ENCODE measurements at places on chromosomes 3 and 15.

- peak; percentile 63 for DNase-seq
Measured at GRCh38 chr3:169147238-169148008, 516.1 kb downstream of the MECOM start.

DNA sequence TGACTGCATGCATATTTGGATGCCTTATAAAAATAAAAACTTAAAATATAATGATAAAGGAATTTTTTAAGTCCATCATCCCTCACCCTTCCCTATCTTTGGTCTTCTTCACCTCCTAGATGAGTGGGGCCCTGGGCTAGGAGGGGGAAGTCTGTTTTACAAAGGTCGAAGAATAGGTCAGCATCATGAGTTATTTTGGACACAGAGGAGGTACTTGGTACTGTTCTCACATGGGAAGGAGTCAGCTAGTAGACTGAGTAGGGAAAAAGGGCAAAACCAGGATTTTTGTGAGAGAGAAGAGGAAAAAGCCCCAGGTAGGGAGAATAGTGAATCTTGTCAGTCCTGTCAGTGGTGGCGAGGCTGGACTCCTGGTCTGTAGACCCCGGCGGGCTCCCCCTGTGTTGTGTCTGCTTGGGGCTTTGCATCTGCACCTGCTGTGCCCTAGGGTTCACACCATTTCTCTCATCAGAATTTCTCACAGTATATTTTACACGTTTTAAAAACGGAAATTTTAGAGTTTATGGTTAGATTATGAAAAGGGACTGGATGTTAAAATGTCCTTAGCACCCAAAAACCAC lies 17.2 kb downstream of the GCSAM start:
- DNase-seq, result no peak

- DNase-seq, result no peak
Measured at GRCh38 chr3:134449951-134450350, 35.8 kb downstream of the ANAPC13 start.

GRCh38 chr3:183880121-183880520 lies 4.6 kb downstream of the PARL start:
- DNase-seq, result no peak

- peak; percentile 92 for DNase-seq
Measured at GRCh38 chr3:43185274-43185982, 79.5 kb upstream of the POMGNT2 start.

DNA sequence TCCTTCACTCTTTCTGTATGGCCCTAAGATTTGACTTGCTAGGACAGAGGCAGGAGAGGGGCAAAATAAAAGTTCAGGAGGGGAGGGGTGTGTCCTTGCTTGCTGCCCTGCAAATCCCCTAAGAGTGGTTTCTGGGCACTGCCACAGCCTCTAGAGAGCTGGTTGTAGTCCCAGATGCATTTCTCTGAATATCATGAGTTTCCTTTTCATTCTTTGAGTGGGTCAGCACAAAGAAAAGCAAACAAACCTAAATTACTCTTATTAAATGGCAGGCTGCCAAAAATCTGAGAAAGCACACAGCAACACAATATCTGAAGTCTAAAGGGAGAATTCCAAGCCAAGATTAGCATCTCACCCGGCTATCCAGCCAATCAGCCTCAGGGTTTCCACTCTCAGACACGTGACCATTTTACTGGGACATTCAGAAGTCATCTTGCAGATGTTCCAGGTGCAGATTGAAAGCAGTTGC lies 919.3 kb downstream of the TUSC7 start:
- peak; percentile 88 for DNase-seq

DNA sequence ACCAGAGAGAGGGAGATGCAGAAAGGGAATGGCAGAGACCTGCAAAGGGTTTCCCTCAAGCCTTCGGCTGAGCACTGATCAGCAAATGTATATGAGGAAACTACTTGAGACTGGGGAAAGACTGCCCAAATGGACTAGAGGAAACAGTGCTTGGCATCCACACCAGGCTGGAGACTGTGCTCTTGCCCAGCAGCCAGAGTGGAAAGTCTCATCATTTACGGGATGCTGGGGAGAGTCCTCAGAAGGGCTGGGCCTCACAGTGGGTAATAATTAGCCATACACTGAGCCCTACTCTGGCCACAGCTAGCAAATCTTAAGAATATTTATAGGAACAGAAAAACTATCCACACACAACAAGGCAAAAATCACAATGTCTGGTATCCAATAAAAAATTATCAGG lies 18.5 kb downstream of the RAB6B start:
- no peak for DNase-seq

DNA sequence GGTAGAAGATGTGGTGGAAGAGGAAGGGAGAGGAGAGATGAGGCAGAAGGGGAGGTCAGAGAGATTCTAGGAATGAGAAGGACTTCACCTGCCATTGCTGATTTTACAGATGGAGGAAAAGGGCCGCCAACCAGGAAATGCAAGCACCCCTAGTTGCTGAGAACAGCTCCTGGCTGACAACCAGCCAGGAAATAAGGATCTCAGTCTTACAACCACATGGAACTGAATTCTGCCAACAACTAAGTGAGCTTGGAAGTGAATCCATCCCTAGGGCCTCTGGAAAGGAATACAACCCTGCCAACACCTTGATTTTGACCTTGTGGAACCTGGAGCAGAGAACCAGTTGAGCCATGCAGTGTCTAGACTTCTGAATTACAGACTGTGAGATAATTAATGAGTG lies 86.6 kb downstream of the EDEM1 start:
- no peak for DNase-seq

DNA sequence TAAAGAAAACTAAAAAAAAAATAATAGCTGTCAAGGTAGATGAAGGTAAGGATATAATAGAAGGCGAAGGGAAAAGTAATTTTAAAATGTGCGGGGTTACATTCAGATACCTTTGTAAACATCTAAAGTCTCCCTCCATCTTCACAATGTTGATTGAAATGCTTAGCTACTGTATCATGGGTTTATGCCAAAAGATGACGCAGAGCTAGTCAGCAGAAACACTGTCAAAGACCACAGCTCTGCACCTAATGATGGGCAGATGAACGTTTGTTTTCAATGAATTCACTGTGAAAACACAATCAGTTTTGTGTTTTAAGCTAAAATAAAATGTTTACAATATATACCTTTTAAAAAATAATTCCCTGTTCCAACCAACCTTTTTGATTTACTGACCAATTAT lies 61.2 kb downstream of the RFTN1 start:
- peak; percentile 73 for DNase-seq

GRCh38 chr15:60423537-60423936 lies 25.8 kb upstream of the ANXA2 start:
- peak; percentile 92 for DNase-seq

GRCh38 chr3:47430606-47431005 lies 45.1 kb downstream of the SCAP start:
- DNase-seq, result no peak

GRCh38 chr3:13119471-13120220 lies 46.4 kb upstream of the IQSEC1 start:
- DNase-seq, result no peak

DNA sequence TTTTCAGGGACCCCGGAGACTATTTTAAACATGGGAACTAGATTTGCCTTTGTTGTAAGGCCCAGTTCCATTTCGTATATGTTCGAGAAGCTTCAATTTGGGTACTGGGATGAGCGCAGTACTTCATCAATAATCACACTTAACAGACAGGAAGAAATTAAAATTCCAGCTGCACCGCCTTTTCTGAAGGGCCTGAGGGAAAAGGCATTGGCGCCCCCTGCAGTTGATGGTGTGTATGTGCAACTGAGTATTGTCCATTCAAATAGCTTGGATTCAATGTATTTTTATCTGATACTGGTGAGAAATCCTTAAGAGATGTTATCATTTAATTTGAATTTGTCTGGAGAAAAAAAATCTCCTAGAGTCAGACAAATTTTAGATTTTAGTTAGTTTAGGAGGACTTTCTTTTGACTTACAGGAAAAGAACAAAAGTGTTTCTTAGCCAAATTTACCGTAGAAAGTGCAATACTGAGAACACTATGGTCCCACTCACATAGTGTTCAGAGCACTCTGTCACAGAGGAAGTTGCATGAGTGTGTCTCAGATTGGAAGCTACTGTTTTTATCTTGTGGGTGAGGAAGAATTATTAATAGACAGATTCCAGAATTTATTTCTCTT lies 5.4 kb upstream of the ALDH1A2 start:
- peak; percentile 68 for DNase-seq

DNA sequence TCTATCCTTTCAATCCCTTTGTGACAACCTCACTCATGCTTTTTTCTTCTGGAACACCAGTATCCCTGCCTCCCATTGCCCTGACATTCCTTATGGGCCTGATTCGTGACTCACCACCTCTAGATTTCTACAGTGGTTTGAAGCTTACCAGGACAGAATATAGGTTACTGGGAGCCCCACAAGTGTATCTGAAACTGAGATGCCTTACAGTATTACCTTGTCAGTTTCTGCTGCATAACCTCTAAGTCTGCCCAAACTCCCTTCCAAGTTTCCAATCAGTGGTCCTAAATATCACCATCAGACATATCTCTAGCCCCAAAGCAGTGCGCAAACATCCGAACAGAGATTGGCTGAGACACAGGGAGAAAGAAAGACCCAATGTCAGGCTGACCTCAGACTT lies 5.6 kb downstream of the CPB1 start:
- DNase-seq, result peak; percentile 20

DNA sequence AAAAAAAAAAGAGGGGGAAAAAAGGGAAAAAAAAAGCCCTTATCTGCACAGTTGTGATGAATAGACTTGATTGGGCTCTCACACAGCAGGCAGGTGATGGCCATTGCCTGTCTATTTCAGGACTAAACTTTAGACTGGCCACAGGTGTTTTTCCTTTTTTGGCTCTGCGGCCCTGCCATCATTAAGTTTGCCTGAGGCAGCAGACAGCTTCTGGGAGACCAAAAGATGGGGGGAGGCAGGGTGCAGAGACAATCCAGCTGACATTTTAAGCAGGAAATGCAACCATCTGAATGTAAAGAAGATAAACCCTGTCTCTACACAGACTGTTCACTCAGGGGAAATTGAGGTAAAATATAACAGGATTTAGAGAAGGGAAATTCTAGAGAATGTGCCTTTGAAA lies 295.0 kb upstream of the KCNH8 start:
- no peak for DNase-seq

DNA sequence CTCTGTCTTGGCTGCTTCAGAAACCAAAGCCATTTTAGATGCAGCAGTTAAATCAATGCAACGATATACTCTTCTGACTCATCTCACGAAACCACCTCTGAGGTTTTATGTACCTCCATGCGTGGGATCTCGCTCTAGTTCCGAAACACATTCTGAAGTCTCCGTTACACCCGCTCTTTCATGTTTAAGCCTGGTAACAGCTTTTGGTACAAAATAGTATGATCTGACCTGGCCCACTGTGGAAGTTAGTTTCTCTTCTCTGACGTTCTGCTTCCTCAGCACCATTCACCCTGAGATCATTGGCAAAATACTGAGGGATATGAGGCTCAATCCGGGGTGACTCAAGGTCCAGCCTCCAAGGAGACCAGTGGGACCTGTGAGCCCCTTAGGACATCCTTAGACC lies 121.9 kb downstream of the TMEM266 start:
- DNase-seq, result no peak

- no peak for DNase-seq
Measured at GRCh38 chr3:7929319-7929889, 572.2 kb upstream of the LMCD1 start.

DNA sequence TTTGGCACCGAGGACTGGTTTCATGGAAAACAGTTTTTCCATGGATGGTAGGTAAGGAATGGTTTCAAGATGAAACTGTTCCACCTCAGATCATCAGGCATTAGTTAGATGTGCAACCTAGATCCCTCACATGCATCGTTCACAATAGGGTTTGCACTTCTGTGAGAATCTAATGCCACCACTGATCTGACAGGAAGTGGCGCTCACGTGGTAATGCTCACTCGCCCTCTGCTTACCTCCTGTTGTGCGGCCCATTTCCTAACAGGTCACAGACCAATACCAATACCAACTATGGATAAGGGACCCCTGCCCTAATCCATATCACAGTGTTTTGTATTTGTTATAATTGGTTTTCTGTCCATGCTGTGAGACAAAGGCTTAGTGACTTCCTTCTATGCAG lies 58.9 kb downstream of the SLMAP start:
- DNase-seq, result no peak

DNA sequence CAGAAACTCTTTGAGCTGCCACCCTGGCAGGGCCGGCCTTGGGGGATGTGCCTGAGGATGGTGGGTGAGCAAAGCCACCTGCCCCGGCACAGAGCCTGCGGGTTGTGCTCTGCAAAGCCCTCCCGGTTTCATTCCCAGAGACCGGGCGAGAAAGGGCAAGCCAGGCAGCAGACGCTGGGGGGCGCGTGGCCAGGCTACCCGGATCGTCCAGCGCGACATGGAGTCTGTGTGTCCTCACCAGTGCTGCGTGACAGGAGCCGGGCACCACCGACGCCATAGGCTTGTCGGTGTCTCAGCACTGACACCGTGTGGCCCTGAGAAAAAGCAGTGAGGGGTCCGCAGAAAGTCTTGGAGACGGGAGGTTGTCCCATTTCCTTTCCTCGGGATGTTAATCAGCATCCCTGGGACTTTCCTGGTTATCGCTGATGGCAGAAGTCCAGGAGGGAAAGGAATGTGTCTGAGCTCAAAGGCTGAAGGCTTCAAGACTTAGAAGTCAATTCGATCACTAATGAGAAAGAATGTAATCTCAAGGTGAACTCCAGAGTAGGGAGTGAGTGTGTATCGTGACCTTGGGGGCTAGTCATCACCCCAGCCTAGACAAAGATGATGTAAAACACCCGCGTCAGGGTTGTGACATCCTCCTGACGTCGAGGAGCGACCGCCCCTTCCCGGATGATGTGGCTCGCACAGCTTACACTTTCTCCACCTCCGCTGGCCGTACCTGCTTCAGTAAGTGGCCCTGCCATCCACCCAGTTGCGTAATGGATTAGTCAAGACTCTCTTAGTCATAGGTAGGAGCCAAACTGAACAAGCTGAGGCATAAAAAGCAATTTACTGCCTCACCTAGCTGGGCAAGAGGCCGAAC lies 36.3 kb upstream of the PLA2G4E start:
- DNase-seq, result peak; percentile 78

- DNase-seq, result peak; percentile 36
Measured at GRCh38 chr3:180680097-180680430, 775 bp upstream of the CCDC39 start.

DNA sequence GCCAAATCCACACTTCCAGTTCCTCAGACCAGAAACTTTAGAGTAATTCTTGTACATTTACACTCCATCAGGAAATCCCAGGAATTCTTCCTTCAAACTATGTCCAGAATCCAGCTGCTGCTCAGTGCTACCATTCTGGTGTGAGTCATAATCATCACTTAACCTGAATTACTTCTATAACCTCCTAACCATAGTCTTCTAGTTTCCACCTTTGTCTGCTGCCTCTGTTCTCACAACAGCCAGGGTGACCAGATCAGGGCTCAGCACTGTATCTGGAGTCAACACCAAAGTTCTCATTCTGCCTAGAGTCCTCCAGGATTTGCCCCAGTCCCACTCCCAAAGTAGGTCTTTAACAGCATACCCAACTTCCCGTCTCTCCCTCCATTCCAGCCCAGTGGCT lies 3.4 kb downstream of the CLDND1 start:
- peak; percentile 44 for DNase-seq

DNA sequence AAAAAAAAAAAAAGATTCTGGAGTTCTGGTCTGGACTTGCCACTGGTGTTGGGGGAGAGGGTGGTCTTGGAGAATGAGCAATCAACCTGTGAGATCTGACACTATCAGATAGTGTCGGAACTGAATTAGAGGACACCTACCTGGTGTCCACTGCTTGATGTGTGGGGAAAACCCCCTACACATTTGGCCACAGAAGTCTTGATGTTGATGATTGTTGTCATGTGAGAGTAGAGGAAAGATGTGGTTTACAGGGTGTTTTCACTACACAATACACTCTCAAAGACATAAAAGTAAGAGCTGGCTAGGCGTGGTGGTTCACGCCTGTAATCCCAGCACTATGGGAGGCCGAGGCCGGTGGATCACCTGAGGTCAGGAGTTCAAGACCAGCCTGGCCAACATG lies 36.9 kb upstream of the RAB7A start:
- no peak for DNase-seq

Measured in EH (cell line).